ENCODE measurements at places on chromosomes 6 and 20. TPM values are rescaled to one million over a fixed set of nuclear protein-coding genes. Genes with fewer than 3 reads are reported as not detected.

The ULBP3 gene
- total RNA-seq: 3.7 TPM

The LCA5 gene
- 0.26 TPM for total RNA-seq

The HSPA1L gene
- total RNA-seq: 1.2 TPM

The GRM4 gene
- 0.05 TPM for total RNA-seq

The KCNQ5 gene
- 1.7 TPM for total RNA-seq

The HNF4A gene
- total RNA-seq: 14.5 TPM

The ETV7 gene
- 0.09 TPM for total RNA-seq

The CFB gene
- 3.3 TPM for total RNA-seq

The DYNLT2 gene
- 0.65 TPM for total RNA-seq

The TOX2 gene
- 9.2 TPM for total RNA-seq

The KIF25 gene
- total RNA-seq: not detected

The RAMACL gene
- total RNA-seq: not detected

The GMPR gene
- 0.61 TPM for total RNA-seq

The PRL gene
- not detected for total RNA-seq

The SIRPB2 gene
- total RNA-seq: not detected

The NINL gene
- total RNA-seq: 13.9 TPM

The CTCFL gene
- not detected for total RNA-seq

The ZNF165 gene
- 0.97 TPM for total RNA-seq

The POPDC3 gene
- 30.2 TPM for total RNA-seq

Data from A549 treated with RU486 at 1 μM for 4 hours (cell line).